ENCODE measurements at places on chromosomes 5 and 9.
A peak's percentile ranks its signal among the peaks of the same experiment; 100 is the strongest.

GRCh38 chr9:104927912-104928740 is at the start of gene ABCA1:
Gene ABCA1 (minus strand): TSS chr9:104928155. CDS start chr9:104903679, 24,476 bp downstream.
- peak within 1 kb of the TSS; percentile 69 for H3K27ac ChIP-seq
- H3K4me3 ChIP-seq = peak within 1 kb of the TSS; percentile 66
- no peaks in the 10 kb centered on the region for H3K27me3 ChIP-seq
- no peaks in the 10 kb centered on the region for H3K36me3 ChIP-seq

DNA sequence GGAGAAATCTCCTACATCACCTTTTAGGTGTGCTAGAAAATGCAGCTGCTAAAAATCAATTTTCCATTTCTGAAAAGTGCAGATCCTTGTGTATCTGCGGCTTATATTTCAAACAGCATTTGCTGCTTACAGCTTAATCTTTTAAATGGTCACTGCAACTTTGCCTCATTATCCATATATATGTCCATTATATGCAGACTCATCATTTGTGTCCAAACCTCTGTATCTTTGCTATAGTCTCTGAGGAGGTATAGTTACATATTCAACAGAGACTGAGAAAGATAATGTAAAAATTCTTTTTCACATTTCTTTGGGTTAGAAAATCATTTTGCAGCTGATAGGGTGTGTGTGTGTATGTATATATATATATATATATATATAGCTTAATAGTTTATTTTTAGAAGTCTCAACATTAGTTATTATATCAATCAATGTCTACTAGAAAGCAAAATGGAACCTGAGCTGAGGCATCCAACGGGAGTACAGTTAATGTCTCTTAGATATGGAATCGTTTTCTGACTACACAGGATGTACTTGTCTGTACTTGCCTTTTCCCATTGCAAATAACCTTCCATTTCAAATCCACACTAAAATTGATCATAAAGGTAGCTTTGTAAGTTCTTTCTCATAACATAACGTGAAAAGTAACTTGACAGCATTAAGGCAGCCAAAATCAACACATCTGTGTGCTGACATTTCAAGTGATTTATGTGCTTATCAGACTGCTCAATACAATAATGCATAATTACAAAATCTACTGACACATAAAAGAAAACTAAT is 267.0 kb upstream of the HAPLN1 start:
- no peaks in the 10 kb centered on the region for H3K27me3 ChIP-seq
- H3K27ac ChIP-seq = no peak overlapping the region

DNA sequence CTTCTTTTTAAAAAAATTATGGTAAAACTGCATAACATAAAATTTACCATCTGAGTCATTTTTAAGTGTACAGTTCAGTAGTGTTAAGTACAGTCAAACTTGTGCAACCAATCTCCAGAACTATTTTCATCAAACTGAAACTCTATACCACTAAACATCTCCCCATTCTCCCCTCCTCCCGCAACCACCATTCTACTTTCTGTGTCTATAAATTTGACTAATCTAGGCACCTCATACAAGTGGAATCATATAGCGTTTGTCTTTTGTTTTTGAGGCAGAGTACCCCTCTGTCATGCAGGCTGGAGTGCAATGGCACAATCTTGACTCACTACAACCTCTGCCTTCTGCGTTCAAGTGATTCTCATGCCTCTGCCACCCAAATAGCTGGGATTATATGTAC is 24.0 kb upstream of the EBF1 start:
- no peaks in the 10 kb centered on the region for H3K36me3 ChIP-seq
- H3K4me3 ChIP-seq = no peak overlapping the region
- DNase-seq = no peak
- no peaks in the 10 kb centered on the region for H3K27me3 ChIP-seq
- H3K4me1 ChIP-seq = no peaks in the 10 kb centered on the region

DNA sequence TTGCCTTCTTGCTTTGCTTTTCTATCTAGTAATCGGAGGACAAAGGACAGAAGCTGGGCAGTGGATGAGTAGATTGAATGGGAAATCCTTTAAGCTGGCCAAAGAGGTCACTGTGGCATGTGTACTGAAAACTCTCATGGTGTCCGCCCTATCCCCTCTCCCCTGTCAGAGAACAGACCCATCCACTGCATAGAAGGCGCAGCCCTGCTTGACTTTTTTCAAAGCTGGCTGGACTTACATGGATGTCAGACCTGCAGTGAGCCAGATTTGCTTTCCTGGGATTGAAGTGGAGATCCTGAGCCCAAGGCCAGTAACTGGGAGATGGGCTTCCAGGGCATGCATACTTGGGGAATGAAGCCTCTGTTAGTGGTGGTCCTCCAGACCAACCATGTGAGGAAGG is 329.5 kb downstream of the TRPM3 start:
- H3K4me1 ChIP-seq = no peaks in the 10 kb centered on the region
- no peaks in the 10 kb centered on the region for H3K27me3 ChIP-seq
- no peak overlapping the region for H3K4me3 ChIP-seq
- H3K36me3 ChIP-seq = no peaks in the 10 kb centered on the region

GRCh38 chr9:16345902-16346301 is 524.6 kb downstream of the BNC2 start:
- H3K4me3 ChIP-seq = no peak overlapping the region
- DNase-seq = no peak
- no peaks in the 10 kb centered on the region for H3K4me1 ChIP-seq
- no peak overlapping the region for H3K27ac ChIP-seq
- H3K27me3 ChIP-seq = no peaks in the 10 kb centered on the region
- no peaks in the 10 kb centered on the region for H3K36me3 ChIP-seq

DNA sequence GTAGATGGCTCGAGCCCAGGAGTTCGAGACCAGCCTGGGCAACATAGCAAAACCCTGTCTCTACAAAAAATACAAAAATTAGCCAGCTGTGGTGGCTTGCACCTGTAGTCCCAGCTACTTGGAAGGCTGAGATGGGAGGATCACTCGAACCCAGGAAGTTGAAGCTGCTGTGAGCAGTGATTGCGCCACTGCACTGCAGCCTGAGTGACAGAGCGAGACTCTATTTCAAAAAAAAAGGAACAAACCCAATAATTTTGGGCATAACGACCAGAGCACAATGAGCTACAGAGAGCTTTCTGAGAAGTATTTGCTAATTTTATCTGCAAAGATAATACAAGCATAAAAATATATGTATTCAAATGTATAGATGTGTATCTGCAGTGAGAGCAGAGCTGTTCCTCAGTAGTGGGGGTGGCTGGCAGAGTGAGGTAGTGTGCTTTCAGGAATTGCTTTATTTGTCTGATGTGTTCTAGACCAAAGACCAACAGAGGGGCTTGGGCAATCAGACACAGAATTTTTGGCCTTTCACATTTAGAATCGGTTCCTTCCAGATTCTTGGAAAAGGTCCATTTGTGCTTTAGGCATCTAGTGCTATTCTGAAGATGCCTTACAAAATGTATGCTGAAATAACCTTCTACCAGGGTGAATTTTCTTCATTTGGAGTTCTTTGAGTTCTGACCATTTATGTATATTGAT is 5.2 kb downstream of the DOCK8 start:
- peak overlapping the region; percentile 15 for H3K27ac ChIP-seq
- no peaks in the 10 kb centered on the region for H3K36me3 ChIP-seq
- H3K4me1 ChIP-seq = peaks cover 29% of the 10 kb centered on the region
- no peaks in the 10 kb centered on the region for H3K27me3 ChIP-seq
- no peak overlapping the region for H3K4me3 ChIP-seq
